ENCODE measurements at places on chromosomes 13 and 19. TPM values are rescaled to one million over a fixed set of nuclear protein-coding genes. Genes with fewer than 3 reads are reported as not detected.

GRCh38 chr13:50592412-50593155, 250.9 kb downstream of the DLEU7 start:
- peak; percentile 74 for DNase-seq

DNA sequence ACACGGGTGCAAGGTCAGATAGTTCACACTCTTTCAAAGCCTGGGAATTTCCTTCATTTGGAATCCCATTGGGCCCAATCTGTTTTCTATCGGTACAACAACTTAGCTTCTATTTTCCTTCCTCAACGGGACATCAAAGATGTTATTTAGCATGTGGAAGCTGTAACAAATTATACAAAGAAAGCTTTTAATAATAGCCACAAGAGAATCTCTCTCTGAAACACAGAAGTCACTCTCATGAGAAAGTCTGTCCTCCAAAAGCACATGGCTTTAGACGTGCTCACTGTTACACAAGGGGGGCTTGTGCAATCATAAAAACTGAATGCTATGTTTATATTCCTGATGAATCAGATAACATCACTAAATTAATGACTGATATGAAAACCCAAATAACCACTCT, 28.9 kb upstream of the CYSLTR2 start:
- DNase-seq = peak; percentile 52

Gene IGFL3
- 0.37 TPM for polyA plus RNA-seq

Gene KIR2DL4
- not detected for polyA plus RNA-seq

Gene CCL25
- not detected for polyA plus RNA-seq

All from cardiac muscle cell (in vitro differentiated cells and primary cell).